Activated CD4-positive, alpha-beta T cell treated with anti-CD3 and anti-CD28 coated beads, Interleukin-2, amount 10 ng/mL, durations not matched to agents 24 days and 14 days (primary cell): ENCODE measurements at places on chromosomes 13 and 19. TPM values are rescaled to one million over a fixed set of nuclear protein-coding genes. Genes with fewer than 3 reads are reported as not detected.

Gene NDUFA7
- total RNA-seq, result 52.9 and 54.3 TPM in 2 replicates

Gene TMEM59L
- total RNA-seq, result not detected in 2 replicates

Gene HIPK4
- total RNA-seq, result not detected in 2 replicates

Gene PSENEN
- total RNA-seq, result 44.9 and 46.7 TPM in 2 replicates

Gene ATP8B3
- 3.6 and 4.2 TPM in 2 replicates for total RNA-seq

Gene PLIN3
- 28.6 and 34.4 TPM in 2 replicates for total RNA-seq

Gene ZNF285
- not detected in 2 replicates for total RNA-seq

Gene MAMSTR
- total RNA-seq, result 1.2 and 1.4 TPM in 2 replicates

Gene ABCC4
- total RNA-seq, result 19.6 and 20.9 TPM in 2 replicates

Gene IGFL1
- not detected in 2 replicates for total RNA-seq

Gene ZNF726
- 12.8 and 16.3 TPM in 2 replicates for total RNA-seq
